Hematopoietic multipotent progenitor cell (in vitro differentiated cells): ENCODE measurements at places on chromosomes 6 and 20. TPM values are rescaled to one million over a fixed set of nuclear protein-coding genes. Genes with fewer than 3 reads are reported as not detected.

DNA sequence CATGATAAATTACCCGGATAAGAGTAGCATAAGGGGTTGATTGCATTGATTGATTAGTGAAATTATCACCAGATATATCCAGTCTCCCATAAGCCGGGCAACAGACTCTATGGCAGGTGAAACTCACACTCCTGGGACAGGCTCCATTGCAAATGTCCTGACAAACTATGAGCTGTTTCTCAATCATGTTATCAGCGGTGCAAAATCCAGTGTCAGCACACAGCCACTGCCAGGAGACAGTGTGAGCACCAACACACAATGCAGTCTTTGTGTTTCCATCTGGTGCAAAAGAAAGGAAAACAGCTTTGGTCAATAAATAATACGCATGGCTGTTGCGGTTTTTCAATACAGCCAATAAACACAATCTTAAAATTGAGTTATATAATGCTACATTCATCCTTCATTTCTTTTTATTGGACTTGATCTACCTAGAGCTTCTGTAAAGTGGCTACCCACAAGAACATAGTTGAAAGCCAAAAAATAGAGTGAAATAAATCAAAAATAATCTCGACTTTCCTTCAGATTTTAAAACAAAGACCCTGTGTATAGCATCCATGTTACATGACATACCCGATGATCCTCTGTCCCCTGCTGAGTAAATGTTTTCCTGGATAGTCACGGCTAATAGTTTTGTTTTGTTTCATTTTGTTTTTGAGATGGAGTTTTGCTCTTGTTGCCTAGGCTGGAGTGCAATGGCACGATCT, 64.3 kb upstream of the AFDN start:
- no peak for DNase-seq

GRCh38 chr6:39366931-39367618, 44.6 kb upstream of the KCNK16 start:
- DNase-seq, result no peak

DNA sequence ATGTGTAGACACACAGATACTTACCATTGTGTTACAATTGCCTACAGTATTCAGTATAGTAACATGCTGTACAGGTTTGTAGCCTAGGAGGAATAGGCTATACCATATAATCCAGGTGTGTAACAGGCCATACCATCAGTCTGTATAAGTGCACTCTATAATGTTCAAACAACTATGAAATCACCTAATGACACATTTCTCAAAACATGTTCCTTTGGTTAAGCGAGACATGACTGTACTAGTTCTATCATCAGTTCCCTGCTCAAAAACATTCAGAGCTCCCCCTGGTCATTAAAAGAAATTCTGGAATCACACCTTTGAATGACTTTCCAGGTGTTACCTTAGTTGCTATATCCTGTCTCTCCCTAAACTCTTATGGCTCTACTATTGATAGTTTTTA, 70.4 kb upstream of the SLC2A12 start:
- no peak for DNase-seq

DNA sequence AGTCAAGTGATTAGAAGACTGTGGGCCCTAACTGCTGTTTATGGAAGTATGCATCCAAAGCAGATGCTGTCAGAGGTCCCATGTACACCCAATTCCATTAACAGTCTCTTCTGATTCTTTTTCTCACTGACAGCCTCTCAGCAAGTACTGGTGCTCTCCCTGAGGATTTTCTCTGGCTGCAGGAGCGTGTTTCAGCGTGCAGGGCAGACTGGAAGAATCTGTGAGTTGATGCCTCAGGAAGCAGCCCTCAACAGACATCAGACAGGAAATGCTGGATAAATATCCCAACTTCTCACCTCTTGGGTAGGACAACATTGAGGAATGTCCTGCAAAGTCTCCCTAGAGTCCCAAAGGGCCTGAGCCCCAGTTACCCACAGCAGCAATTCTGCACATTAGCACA, 40.8 kb downstream of the ANKEF1 start:
- no peak for DNase-seq

The IBTK gene
- 15.1 TPM for total RNA-seq

- no peak for DNase-seq
Observed at GRCh38 chr6:14178083-14178445, 60.5 kb downstream of the CD83 start.

The TRIM31 gene
- not detected for total RNA-seq

The C20orf204 gene
- 3.0 TPM for total RNA-seq

GRCh38 chr6:37856285-37856684, 36.8 kb downstream of the ZFAND3 start:
- no peak for DNase-seq

The WFDC5 gene
- not detected for total RNA-seq

DNA sequence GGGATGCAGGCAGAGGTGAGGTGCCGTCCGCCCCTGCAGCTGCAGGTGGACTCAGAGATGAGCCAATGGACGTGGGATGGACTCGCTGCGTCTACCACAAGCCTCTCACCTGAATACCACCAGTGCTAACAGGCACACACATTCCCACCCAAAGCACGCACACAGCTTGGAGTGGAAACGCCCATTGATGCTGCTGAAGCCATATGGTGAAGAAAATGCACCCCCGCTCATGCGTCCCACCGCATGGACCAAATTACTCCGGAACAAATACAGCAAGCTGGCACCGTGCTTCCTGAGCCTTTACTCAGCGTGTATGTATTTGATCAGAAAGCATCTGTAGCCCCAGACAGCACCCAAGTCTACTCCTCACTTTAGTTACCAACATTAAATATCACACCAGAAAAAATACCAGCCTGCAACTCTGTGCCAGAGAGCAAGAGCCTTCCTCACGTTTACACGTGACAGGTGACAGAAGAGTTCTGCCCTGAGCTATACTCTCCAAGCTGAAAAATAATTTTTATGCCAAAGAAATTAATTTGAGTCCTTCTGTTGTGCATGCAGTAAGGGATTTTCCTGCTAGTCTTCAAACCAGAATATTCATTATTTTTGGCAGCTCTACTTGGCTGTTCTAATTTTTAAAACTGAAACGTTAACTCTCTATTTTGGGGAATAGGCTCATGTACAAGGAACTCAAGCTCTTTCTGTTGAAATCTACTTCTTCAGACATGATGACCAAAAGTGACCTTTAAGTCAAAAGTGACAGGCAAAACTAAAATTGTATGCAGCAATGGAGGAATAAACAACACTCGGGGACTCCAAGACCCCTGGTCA, 58.2 kb upstream of the SYNDIG1 start:
- no peak for DNase-seq

DNA sequence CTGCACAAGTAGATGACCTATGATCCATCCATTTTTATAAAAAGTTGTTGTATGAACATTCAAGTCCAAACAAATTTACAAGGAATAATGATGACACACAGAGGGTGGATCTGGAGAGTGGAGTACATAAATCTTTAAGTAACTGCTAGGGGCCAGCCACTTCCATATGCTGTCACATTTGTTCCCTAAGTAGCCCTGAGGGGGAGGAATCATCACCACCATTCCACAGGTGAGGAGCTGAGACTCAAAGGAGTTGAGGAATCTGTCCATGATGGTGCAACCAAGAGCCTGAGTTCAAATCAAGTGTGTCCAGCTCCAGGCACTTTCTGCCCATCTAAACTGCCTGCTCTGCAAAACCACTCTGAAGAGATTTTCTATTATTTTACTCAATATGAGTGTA, 132.1 kb downstream of the AIG1 start:
- DNase-seq, result no peak

DNA sequence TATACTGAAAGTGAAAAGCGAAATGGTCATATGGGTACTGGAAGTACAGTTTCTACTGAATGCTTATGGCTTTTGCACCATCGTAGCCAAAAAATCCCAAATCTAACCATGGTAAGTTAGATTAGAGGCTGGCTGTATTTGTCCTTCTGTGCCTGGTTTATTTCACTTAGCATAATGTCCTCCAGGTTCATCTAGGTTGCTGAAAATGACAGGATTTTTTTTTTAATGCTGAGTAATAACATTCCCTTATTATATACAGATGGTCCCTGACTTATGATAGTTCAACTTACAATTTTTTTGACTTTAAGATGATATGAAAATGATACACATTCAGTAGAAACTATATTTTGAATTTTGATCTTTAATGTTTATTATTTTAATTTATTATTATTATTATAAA, 7.6 kb downstream of the MYCT1 start:
- DNase-seq, result no peak

The UST gene
- total RNA-seq, result 1.6 TPM

DNA sequence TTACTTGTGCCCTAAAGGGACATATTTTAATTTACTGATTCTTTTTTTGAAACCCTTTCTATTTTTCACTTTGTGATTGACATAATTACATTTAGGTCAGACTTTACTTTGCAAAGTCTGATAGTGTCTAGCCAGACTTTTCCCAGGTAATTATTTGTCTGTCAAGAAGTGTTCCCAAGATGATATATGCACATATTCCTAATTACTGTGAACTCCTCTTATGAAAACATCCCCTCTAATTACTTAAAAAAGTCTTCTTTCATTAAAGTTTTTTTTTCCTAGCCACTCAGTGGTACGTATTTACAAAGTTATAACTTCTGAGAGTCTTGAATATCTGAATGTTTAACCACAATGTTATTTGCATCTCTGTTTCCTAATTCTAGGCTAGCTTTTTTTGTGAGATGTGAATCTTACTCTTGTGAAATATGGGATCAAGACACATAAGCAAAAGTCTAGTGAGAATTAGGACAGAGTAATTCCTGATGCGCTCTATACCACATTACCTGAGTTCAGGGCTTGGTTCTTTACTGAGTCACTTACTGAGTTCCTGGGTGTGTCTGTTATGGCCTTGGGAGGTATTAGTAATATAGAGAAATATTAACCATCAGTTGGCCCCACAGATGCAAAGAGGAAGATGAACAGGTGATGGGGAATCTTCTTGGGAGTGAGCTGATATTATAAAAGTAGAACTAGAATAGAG, 27.9 kb downstream of the FAM83B start:
- DNase-seq, result no peak

GRCh38 chr6:146871611-146872425, 273.0 kb downstream of the ADGB start:
- DNase-seq, result no peak

The CYB5R4 gene
- 5.9 TPM for total RNA-seq

- DNase-seq, result peak; percentile 44
Observed at GRCh38 chr6:150866147-150866990, 867 bp downstream of the MTHFD1L start.

The OLIG3 gene
- total RNA-seq, result not detected

The KCNK17 gene
- total RNA-seq, result 18.0 TPM

- DNase-seq, result no peak
Observed at GRCh38 chr6:139919107-139920026, 544.9 kb upstream of the CITED2 start.

The SEL1L2 gene
- total RNA-seq, result not detected

The PEDS1 gene
- total RNA-seq, result 48.2 TPM

The AVP gene
- total RNA-seq, result 81.3 TPM

DNA sequence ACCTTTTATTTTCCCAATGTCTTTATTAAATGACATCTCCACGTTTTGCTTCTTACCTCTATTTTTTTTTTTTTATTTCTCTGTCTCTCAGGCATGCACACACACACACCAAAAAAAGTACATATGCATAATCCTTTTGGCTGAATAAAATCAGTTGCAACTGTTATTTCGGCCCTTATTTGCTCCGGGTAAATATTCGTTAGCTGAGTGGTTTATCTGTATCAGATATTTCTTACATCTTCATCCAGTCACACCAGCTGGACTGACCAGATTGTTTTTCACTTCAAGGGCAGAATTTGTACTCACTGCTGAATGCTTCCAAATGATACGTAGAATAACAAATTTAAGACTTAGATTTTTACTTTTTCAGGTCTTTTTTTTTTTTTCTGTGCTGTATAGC, 45.5 kb downstream of the PTPN1 start:
- DNase-seq, result no peak

The ZDHHC14 gene
- 5.9 TPM for total RNA-seq

The SLC17A3 gene
- not detected for total RNA-seq

DNA sequence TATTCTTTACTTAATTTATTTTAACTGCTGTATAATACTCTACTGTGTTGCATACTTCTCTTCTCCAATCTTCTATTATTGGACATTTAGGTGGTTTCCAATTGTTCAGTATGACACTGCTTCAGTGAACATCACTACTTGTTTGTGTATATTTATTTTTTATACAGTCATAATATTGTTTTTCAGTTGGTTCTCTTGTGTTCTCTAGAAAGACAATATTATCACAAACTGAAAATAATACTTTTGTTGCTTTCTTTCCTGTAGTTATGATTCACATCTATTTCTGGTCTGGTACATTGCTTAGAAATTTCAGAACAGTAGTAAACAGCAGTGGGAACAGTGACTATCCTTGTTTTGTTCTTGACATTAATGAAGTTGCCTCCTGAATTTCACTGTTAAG, 62.8 kb upstream of the GTSF1L start:
- DNase-seq, result no peak

- DNase-seq, result no peak
Observed at GRCh38 chr6:78492351-78493017, 374.9 kb upstream of the IRAK1BP1 start.

The POM121L2 gene
- not detected for total RNA-seq

DNA sequence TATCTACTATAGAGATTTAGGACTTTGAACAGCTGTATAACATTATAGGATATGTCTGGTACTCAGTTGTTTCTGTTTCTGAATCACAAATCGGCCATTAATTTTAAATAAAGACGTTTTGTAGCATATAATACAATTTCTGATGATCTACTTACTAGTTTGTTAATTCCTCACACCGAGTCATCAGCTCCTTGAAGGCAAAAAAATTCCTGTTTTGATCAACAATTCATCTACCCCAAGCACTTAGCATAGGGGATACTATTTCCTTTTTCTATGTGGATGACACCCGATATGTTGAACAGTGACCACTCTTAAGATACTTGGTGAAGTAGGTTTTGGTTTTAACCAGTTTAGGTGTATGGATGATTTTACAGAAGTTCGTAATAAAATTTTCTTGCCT, 107.3 kb downstream of the NCOA3 start:
- no peak for DNase-seq

The HFE gene
- total RNA-seq, result 0.27 TPM

The THBS2 gene
- not detected for total RNA-seq

The SULF2 gene
- 1.3 TPM for total RNA-seq

The TREM1 gene
- 0.54 TPM for total RNA-seq

GRCh38 chr6:31400467-31401289, 2.7 kb upstream of the MICA start:
- DNase-seq, result peak; percentile 57

GRCh38 chr6:124158024-124158423, 354.4 kb downstream of the NKAIN2 start:
- DNase-seq, result no peak

The FAM83C gene
- total RNA-seq, result under 0.01 TPM

- DNase-seq, result no peak
Observed at GRCh38 chr20:63333241-63333836, 27.8 kb downstream of the CHRNA4 start.

The ZBP1 gene
- total RNA-seq, result 0.54 TPM

The METTL24 gene
- total RNA-seq, result 3.0 TPM
